ENCODE measurements at places on chromosomes 4 and X. TPM values are rescaled to one million over a fixed set of nuclear protein-coding genes. Genes with fewer than 3 reads are reported as not detected.

The DDX53 gene
- not detected for polyA plus RNA-seq

DNA sequence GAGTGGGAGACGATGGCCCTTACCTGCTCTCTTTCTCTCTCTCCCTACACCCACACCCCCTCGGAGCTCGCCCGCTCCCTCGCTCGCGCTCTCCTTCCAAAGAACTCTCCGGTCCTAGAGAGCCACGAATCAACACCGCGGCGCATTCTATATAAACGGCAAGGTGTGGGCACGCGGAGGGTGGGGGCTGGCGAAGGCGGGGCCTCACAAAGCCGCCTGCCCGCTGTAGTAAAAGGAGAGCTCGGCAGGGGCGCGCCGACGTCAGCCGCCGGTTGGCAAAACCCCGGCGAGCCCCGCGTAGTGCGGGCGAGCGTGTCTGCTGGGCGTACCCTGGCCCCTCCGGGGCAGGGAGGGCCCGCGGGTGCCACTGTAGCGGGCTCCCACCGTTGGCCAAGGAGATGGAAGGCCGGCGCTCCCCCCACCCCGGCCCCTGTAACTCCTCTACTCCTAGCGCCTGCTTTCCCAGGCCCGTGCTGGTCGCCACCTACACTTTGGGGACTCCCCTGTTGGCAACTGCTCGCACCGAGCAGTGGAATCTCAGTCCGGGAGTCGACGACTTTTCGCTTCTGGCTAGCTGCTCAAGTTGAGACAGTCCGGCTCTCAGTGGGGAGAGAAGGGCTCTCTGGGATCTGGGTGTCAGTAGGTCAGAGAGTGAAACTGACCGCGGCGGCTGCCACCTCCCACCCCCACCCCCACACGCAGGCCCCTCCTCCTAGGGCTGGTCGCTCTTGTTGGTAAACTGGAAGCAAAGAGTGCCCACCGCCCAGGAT is 325.5 kb upstream of the F9 start:
- no peaks in the 10 kb centered on the region for H3K27me3 ChIP-seq
- H3K27ac ChIP-seq = no peak overlapping the region
- DNase-seq = peak; percentile 17

DNA sequence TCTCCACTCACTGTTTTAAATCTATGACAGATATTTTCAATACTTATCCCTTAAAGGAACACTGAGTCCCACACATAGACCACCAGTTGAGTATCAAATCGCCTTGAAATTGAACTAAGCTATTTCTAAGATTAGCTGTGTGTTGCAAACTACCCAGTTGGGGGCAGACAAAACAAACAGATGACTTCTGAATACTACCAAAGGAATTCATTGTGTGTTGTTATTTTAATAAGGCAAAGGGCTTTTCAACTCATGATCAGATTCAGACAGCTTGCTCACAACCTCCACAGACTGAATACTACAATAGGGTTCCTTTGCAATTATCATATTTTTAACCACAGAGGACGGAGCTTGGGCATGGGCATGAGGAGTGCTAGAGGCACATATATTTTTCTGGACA is 283.0 kb upstream of the GPC4 start:
- no peaks in the 10 kb centered on the region for H3K4me1 ChIP-seq
- DNase-seq = peak; percentile 19
- H3K27ac ChIP-seq = no peak overlapping the region
- no peaks in the 10 kb centered on the region for H3K27me3 ChIP-seq

- H3K36me3 ChIP-seq = no peaks in the 10 kb centered on the region
- no peak overlapping the region for H3K4me3 ChIP-seq
- no peak for DNase-seq
- H3K27me3 ChIP-seq = no peaks in the 10 kb centered on the region
Measured at GRCh38 chr4:52126966-52127365, 75.9 kb downstream of the SPATA18 start.

- H3K4me1 ChIP-seq = no peaks in the 10 kb centered on the region
- H3K36me3 ChIP-seq = no peaks in the 10 kb centered on the region
- H3K27me3 ChIP-seq = no peaks in the 10 kb centered on the region
- no peak overlapping the region for H3K27ac ChIP-seq
- no peak overlapping the region for H3K4me3 ChIP-seq
Measured at GRCh38 chr4:6112606-6113290, 87.6 kb downstream of the JAKMIP1 start.

DNA sequence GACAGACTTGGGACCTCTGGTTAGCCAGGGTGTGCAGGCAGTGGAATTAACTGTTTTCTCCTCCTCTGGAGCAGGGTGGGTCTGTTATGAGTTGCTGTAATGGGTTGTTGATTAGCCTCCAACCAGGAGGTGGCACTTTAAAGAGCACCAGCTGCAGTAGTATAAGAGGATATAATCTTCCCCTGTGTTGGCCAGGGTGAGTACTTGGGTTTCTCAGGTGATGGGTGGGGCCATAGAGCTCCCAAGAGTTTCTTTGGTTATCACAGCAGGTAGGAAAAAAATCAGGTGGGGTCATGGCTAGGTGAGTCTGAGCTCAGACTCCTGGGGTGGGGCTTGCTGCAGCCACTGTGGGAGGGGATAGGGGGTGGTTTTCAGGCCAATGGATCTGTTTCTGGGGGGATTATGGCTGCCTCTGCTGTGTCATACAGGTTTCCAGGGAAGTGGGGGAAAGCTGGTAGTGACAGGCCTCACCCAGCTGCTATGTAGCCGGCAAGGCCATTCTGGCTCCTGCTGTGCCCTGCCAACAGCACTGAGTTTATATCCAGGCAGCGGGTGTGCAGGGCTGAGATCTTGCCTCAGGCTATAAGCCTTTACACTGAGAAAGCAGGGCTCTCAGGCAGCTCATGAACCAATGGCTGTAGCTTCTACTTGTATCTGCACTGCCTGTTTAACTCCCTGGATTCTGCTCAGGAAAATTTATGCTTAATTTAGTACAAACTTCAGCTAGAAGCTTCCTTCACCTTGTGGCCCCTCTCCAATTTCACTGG is 70.1 kb downstream of the CCNG2 start:
- DNase-seq = no peak
- no peaks in the 10 kb centered on the region for H3K4me1 ChIP-seq
- no peaks in the 10 kb centered on the region for H3K27me3 ChIP-seq
- no peak overlapping the region for H3K4me3 ChIP-seq

GRCh38 chr4:112416464-112416863 is 99.5 kb downstream of the NEUROG2 start:
- no peak overlapping the region for H3K27ac ChIP-seq
- DNase-seq = no peak
- H3K27me3 ChIP-seq = no peaks in the 10 kb centered on the region

GRCh38 chr4:76515975-76516843 is 81.2 kb downstream of the SHROOM3 start:
- no peak overlapping the region for H3K4me3 ChIP-seq
- no peak for DNase-seq
- no peaks in the 10 kb centered on the region for H3K36me3 ChIP-seq
- peaks cover 7% of the 10 kb centered on the region for H3K4me1 ChIP-seq
- no peak overlapping the region for H3K27ac ChIP-seq
- no peaks in the 10 kb centered on the region for H3K27me3 ChIP-seq
